ENCODE measurements at places on chromosomes 3 and 15.

- DNase-seq = no peak
Measured at GRCh38 chr3:196177567-196177966, 33.6 kb downstream of the ZDHHC19 start.

DNA sequence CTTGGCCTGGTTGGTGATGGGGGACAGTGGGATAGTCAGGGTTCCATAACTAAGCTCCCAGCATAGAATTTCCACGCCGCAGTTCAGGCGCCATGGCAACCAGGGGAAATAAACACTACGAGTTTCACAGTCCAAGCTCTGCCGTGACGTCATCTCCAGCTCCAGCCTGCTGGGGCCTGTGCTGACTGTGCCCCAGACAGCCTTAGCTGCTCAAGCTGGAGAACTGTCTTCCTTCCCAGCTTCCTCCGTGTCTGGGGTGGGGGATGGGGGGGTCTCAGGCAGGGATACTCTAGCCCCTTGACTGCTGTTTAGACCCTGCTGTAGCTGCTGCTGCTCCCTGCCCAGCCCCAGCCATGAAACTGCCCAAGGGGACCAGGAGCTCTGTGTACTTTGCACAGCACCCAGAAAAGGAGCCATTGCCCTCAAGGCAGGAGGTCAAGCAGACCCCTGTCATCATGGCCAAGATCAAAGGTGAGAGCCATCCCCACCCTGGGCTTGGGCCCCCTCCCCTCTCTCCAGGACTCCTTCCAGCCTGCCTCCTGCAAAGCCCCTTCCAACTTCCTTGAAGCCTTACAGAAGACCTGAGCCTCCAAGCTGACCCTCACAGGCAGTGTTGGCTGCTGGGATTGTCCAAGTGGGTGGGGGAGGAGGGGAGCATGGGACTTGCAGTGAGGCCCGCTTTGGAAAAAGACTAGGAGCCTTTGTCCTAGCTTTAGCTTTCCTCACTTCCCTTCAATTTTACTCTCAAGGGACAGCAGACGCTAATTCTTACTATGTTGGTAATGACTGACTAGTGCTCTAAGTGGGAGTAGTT is 11.4 kb upstream of the CSPG4 start:
- no peak for DNase-seq

DNA sequence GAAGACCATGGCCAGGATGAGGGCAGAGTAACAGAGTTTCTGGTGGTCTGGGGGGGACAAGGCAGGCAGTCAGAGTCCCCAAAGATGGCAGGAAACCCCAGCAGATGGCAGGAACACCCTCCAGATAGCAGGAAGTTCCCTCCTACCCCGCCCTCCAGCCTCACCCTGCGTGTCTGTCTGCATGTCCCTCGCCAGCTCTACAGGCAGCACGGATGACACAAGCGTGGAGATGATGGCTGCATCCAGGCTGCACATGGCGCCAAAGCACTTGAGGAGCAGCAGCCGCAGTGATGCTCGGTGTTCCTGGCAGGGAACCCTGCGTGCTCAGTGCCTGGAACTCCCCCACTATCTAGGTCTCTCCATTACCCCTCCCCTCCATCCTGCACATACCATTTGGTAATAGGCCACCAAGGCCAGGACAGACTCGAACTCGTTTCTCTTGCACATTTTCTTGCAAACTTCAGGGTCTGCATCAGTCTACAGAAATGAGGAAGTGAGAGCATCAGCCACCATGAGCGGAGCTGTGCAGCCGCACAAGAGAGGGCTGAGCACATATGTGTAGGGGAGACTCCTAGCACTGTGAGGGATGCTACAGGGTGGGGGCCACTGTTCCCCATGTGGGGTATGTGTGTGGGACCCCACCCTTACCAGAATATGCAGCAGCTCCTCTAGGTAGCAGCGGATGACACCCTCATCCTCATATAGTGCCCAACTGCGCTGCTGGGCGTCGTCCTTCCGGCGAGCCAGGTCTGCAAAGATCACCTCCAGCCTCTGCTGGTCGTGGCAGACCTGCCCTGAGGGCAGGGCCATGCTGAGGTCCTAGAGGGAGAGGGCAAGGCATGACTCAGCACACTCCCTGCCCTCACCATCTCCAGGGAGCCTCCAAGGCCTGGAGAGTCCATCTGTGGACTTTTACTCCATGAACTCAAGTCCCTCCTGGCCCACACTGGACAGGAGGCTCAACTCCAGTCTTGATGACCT is 6.0 kb downstream of the NCKIPSD start:
- no peak for DNase-seq

DNA sequence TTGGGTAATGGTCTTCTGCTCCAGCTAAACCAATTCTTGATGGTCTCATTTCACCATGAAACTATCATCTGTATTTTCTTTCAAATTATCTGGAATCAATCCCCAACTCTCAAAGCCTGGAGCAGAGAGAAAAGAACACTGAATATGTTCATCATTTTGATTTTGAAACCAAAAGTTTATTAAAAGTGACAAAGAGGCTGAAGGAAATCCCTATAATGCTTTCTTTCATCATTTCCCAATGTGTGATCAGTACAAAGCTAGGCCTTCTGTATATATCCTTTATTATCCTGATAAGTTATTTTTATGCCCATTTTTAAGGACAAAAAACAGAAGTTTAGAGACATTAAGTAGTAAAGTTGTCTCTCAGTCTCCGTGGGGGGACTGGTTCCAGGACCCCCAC is 50.1 kb upstream of the MBNL1 start:
- no peak for DNase-seq

DNA sequence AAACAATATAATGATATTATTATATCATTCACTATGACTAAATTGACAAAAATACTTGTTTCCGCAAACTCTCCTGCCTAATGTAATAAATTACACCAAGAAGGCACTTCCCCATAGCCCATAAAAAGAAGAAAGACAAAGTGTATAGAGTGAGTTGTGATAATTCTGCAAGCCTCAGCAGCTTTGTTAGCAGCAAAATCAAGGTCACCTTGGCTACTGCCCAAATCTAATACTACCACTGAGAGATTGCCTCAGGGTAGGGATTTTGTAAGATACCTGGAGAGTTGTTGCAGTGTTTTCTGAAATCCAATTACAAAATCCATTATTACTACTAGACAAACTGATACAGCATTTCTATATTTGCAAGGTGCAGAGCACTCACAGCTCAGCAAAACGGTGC is 503.5 kb downstream of the FGF12 start:
- DNase-seq = no peak

- DNase-seq = no peak
Measured at GRCh38 chr3:132871956-132872355, 149.7 kb upstream of the NPHP3 start.

DNA sequence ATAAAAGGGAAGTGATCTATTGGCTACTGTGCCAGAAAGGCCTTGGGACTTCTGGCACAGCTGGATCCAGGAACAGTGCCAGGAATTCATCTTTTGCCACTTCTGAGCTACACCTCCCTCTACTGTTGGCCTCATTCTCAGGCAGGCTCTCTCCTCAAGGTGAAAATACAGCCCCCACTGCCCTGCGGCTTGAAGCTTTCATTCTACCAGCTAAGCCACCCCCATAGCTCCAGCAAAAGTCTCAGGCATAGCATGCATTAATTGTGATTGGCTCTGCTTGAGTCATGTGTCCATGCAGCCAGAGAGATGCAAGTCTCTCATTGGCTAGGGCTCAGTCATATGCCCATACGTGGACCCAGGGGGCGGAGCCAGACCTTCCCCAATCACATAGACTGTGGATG is 142.4 kb downstream of the TPRA1 start:
- no peak for DNase-seq

DNA sequence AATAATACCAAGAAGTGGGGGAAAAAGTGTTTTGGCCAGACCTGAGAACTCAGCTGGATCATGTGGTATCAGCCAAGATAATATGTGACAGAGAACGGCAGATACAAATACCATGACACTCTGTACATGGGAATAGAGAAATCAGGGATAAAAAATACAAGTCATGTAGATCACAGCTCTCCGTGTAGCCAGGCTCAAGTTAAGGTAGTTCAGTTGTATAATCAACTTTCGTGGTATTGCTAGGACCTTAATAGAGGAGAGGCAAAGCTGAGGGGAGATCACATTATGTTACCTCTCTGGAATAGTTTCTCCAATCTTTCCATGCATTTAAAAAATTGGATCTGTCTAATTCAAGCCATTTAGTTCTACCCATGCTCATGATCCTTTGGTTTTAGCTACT is 179.8 kb downstream of the GHSR start:
- no peak for DNase-seq

DNA sequence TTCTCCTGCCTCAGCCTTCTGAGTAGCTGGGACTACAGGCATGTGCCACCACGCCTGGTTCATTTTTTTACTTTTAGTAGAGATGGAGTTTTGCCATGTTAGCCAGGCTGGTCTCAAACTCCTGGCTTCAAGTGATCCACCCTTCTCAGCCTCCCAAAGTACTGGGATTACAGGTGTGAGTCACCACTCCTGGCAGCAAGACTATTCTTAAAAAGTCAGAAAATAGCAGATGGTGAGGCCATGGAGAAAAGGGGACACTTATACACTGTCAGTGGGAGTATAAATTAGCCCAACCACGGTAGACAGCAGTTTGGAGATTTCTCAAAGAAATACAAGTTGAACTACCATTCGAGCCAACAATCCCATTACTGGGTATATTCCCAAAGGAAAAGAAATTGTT is 603.3 kb upstream of the TBL1XR1 start:
- no peak for DNase-seq

DNA sequence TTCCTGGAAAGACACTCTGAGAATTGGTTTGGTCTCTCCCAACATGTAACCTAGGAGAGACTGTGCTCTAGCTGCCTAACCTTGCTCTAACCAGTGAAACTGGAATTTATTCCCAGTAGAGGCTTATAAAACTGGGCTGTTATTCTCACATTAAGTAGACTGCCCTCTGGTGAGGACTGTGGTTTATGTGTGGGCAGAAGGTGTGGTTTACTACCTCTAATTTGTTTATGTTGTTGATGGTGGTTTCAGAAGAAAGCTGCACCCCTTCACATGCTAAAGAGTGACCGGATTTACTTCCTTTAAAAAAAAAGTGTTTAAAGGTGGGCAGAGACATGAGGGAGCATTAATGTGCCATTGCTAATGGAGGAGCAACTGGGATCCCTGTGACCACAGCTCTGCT is 273.2 kb downstream of the MECOM start:
- no peak for DNase-seq

GRCh38 chr15:52481915-52482314 is 46.8 kb downstream of the MYO5A start:
- DNase-seq = no peak

GRCh38 chr3:37162501-37163245 is 11.7 kb downstream of the LRRFIP2 start:
- no peak for DNase-seq

- DNase-seq = no peak
Measured at GRCh38 chr3:78737988-78738387, 1029.8 kb downstream of the ROBO1 start.

GRCh38 chr15:41851167-41851523 is 12.5 kb downstream of the PLA2G4B start:
- DNase-seq = no peak

DNA sequence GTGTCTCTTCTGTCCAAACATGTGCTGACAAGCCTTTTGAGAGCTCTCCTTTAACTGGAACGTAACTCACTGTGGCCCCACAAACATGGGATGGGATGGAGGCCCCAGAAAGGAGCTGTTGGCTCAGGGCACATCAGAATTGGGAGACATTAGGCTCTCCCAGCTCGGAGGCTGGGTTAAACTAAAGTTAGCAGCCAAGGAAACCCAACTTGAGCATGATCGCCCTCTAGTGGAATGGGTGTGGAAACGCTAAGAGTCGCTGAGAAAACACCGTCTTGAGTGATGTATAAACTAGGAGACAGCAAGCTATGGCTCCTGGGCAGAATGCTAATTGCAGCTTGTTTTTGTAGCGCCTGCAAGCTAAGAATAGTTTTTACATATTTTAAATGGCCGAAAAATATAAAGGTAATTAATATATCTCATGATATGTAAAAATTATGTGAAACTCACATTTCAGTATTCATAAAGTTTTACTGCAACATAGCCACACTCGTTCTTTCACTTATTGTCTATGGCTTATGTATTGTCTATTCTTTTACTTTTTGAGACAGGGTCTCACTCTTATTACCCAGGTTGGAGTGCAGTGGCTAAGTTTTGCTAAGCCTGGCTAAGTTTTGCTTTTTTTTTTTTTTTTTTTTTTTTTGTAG is 138.8 kb upstream of the HACD2 start:
- DNase-seq = no peak

- no peak for DNase-seq
Measured at GRCh38 chr3:140323561-140323960, 354.3 kb upstream of the TRIM42 start.

DNA sequence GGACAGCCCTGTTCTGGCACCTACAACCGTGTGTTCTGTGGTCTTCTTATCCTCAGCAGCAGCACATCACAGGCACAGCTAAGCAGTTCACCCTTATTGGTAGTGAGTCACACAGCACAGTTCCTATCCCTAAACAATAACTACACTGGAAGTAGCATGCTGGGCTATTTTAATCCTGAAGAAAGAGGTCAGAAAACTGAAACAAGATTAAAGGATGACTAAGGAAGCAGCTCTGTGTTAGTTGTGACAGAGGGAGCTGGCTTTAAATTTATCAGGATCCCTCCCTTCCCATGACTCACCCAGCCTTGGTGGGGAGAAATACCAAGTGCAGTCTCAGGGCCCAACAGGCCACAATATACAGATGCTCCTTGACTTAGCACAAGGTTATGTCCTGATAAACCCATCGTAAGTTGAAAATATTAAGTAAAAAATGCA is 144.3 kb downstream of the ERC2 start:
- no peak for DNase-seq

- DNase-seq = no peak
Measured at GRCh38 chr3:187263270-187263669, 28.3 kb downstream of the MASP1 start.

- no peak for DNase-seq
Measured at GRCh38 chr3:39531066-39531465, 63.6 kb downstream of the MOBP start.

DNA sequence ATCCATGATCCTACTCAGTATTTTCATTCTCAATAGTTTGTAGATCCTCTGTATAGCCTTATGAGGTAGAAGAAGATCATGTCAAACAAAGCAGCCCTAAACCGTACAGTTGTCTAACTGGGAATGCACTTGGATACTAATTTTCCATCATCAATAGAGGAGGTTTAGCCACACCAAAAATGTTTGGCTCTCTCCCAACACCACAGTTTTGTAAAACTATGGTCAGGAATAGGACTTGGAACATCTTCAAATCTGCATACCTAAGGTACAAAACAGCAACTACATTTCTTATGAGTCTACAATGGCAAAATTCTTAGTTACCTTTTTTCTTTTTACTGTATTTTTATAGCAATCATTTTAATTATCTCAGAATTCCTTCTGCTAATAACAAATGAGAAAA is 1001.6 kb downstream of the ROBO2 start:
- no peak for DNase-seq

DNA sequence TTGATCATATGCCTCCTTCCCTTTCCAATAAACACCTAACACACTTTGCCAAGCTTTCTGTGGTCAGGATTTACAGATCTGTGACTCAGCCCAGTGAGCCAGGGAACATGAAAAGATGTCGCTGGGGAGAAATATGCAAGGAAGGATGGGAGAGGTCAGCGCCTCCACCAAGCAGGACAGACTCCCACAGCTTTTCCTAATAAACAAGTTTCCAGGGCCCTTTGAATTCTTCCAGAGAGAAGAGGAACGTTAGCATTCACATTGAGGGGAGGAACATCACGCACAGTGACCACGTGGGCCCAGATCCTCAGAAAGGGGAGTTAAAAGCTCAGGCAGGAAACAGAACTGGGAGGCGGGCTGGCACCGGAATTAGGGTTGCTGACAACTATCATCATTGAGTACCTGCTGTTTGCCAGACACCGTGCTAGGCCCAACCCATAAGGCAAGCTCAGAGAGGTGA is 33.3 kb upstream of the MRPS22 start:
- DNase-seq = no peak
